ENCODE measurements at places on chromosomes 2 and 18.

GRCh38 chr2:200922439-200922838 lies 33.3 kb downstream of the NIF3L1 start:
- DNase-seq: no peak

DNA sequence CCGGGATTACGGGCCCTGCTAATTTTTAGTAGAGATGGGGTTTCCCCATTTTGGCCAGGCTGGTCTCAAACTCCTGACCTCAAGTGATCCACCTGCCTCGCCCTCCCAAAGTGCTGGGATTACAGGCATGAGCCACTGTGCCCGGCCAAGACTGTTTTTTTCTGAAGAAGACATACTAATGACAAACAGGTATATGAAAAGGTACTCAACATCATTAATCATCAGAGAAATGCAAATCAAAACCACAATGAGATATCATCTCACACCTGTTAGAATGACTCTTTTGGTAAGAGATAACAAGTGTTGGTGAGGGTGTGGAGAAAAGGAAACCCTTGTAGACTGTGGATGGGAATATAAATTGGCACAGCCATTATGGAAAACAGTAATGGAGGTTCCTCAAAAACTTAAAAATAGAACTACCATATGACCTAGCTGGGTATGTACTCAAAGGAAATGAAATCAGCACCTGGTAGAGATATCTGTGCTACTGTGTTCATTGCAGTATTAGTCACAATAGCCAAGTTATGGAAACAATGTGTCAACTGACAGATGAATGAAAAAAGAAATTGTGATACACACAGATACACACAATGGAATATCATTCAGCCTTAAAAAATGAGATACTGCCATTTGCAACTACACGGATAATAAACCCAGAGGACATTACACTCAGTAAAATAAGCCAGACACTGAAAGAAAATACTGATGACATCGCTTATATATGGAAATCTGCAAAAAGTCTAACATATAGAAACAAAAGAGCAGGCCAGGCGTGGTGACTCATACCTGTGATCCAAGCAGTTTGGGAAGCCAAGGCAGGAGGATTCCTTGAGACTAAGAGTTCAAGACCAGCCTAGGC lies 20.8 kb downstream of the SOS1 start:
- DNase-seq: no peak

GRCh38 chr2:9280224-9280623 lies 73.6 kb downstream of the ASAP2 start:
- DNase-seq: no peak

GRCh38 chr18:55413474-55413873 lies 174.5 kb downstream of the TCF4 start:
- DNase-seq: no peak

GRCh38 chr18:24014986-24015638 lies 558 bp downstream of the TTC39C start:
- DNase-seq: no peak
